ENCODE measurements at places on chromosomes 2 and 18. TPM values are rescaled to one million over a fixed set of nuclear protein-coding genes. Genes with fewer than 3 reads are reported as not detected.
A peak's percentile ranks its signal among the peaks of the same experiment; 100 is the strongest.

- no peak for DNase-seq
Observed at GRCh38 chr2:103165836-103166235, 404.0 kb downstream of the TMEM182 start.

The RGPD3 gene
- total RNA-seq: 0.37 TPM

GRCh38 chr2:31235504-31235902, 1.6 kb downstream of the EHD3 start:
- no peak for DNase-seq

GRCh38 chr2:106061611-106062349, 132.3 kb downstream of the UXS1 start:
- DNase-seq: no peak

DNA sequence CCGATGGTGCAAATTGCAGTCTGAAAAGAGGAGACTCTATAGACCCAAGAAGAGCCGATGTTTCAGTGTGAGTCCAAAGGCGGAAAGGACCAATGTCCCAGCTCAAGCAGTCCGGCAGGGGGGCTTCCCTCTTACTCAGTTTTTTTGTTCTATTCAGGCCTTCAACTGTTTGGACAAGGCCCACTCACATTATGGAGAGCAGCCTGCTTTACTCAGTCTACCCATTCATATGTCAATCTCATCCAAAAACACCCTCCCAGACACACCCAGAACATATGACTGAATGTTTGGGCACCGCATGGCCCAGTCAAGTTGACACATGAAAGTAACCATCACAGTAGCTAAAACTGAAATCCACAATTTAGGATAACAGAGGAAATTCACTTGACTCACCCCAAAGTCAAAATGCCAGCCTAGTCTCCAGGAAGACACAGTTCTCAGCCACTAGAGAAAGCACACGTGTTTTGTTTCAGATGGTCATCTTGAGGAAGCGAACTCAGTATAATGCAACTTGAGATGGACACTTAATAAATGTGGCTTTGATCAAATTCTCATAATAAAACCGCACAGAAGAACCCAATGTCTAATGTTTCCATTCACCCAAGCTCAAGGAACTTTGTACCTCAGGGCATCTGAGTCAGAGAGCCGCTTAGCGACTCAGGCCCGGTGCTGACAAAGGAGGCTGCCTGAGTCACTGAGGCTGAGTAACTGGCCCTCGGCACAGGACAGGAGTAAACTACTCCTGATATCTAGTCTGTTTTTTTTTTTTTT, 2.4 kb downstream of the FHL2 start:
- no peak for DNase-seq

DNA sequence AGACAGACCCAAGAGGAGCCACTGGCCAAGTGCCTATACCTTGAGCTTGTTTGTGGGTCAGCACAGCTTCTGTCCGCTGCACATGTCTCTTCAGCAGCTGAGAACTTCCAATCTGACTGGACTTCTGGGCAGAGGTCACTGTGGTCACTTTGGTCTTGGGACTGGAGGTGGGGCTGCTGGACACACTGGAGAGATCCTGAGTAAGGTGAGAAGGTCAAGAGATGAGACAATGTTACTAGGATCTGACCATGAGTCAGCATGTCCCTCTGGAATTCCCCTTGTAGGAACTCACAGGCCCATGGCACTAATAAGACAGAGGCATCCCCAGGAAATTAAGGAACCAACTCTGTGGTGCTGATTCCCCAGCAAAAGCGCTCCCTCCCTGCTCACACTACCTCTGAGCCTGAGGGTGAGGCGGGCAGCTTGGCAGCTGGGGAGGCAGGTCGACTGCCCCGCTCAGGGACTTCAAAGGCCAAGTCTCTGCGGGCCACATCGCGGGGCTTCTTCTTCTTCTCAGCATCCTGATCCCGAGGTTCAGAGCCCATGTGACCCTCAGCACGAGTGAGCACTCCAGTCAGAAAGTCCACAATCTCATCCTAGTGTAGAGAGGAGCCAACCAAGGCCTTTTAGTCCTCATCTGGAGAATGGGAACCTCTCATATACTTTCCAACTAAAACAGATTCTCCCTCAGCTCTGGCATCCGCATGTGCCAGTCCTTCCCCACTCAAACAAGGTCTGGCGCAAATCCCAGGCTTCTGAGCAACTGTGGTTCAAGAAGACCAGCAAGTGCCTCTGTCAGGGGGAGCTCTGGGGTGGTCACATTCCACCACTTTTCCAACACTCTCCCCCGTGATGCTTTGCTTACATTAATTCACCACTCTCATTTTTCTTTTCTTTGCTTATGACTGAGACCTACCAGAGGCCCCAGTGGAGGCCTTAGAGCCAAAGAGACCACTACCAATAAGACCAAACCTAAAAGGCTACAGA, 29.4 kb downstream of the KANSL3 start:
- no peak for DNase-seq

DNA sequence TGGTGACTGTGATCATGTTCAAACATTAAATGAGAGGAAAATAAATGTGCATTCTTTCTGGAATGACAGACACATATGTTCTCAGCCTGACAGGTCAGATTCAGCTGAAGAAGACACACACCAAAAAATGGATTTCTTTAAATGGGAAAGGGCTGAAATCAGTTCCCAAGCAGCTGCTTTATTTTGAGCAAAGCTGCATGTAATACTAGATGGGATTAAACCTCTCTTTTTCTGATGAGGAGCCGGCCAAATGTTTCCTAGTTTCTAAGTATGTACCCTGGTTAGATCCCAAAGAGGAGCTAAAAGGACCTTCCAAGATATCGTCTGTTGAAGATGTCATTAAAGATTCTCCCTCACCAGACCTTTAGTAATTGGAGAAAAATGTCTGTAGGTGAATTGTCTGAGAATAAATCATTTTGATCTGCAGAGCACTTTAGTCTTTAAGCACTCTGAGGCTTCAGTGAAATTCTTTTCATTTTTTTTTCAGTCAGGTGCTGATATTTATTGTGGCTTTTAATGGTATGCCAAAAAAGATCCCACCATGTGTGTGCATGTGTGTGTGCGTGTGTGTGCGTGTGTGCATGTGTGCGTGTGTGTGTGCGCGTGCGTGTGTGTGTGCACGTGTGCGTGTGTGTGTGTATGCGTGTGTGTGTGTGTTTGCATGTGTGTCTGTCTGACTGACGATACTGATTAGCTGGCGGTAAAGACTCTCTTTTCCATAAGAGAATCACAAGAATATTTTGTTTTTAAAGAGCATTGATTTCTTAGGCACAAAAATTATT, 175.8 kb downstream of the IRS1 start:
- DNase-seq: no peak

GRCh38 chr2:15756011-15756550, 164.4 kb downstream of the DDX1 start:
- DNase-seq: no peak

DNA sequence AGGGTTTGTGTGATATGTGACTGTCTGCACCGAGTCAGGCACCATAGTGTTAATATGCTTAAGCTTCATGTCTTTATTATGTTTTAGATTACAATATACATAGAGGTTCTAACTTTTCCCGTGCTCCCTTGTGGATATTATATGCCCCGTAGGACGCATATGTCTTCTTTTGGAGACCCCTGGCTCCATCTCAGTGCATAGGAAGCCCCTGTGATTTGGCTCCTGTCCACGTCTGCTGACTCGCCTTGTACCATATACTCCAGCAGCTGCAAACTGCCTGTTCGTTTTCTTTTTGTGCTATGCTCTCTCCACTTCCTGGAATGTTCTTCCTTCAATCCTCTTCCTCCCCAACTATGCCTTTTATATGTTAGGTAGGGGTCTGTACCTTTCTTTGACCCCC, 110.9 kb downstream of the PTRHD1 start:
- DNase-seq: no peak

The SP9 gene
- total RNA-seq: not detected

DNA sequence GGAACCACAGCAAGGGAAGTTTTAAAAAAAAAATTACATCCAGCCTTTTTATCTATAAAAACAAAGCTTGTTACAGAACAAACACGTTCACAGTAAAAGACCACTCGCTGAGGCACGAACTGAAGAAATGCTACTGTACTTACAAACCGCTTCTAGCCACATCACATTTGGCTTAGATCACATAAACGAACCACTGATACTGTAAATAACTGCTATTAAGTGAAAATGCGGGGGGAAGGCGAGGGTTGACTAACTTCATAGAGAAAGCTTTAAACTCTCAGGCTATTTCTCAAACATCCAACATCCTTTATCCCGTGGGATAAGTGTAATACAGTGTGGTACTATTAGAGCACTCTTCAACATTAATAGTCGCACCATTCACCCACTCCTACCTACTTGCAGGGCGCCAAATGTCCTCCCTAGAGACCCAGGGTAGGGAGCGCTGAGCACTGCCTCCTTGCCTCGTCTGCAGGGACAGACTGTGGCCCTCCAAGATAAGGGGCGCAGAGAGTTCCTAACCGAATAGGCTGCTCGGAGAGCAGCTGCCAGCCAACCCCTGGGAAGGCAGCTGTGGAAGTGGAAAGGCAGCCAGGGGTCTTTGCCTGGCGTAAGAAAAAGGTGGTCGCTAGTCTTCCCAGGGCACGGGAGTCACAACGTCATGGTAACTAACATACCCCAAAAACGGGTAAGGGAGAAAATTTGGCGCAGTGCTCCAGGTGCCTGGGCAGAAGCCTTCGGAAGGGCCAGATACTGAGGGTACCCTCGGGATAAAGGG, 854 bp downstream of the GPR155 start:
- no peak for DNase-seq

The TUBA3D gene
- not detected for total RNA-seq

DNA sequence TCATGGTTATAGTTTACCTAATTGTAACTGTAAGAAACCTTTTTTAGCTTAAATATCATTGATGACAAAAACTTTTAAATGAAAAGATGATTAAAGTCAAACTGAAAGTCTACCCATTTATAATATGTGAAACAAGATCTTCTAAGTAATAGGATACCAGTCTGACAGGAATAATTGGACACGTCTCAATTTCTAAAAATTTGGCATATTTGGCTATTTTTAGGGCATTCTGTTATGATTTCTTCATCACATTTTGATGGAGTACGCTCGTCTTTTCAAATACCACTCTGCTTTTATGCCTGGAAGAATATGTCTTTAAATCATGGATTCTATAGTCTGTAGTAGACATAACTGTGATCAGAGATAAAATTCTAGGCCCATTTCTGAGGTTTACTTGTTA, 1.3 kb downstream of the R3HDM1 start:
- DNase-seq: no peak

The C2orf49 gene
- total RNA-seq: 29.3 TPM

The SLC9A2 gene
- not detected for total RNA-seq

- DNase-seq: no peak
Observed at GRCh38 chr18:69330385-69331005, 70.2 kb upstream of the DOK6 start.

GRCh38 chr2:149446748-149447147, 116.4 kb downstream of the LYPD6 start:
- DNase-seq: no peak

DNA sequence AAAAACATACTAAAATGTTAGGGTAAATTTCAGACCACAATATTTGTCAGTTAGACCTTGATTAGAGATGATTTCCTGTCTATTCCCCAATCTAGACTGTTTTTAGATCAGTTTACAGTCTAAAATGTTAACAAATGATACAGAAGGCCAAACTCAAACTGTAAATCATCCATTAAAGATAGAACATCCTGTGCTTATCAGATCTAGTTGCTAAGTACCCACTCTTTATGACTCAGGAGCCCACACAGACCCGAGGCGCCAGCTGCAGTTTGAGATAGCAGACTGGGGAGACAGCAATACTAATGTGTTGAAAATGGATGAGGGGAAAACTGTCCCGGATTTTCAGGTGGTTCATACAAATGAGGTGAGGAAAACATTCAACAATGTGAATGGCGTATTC, 113.3 kb downstream of the SCG2 start:
- DNase-seq: no peak

The MCFD2 gene
- 52.2 TPM for total RNA-seq

DNA sequence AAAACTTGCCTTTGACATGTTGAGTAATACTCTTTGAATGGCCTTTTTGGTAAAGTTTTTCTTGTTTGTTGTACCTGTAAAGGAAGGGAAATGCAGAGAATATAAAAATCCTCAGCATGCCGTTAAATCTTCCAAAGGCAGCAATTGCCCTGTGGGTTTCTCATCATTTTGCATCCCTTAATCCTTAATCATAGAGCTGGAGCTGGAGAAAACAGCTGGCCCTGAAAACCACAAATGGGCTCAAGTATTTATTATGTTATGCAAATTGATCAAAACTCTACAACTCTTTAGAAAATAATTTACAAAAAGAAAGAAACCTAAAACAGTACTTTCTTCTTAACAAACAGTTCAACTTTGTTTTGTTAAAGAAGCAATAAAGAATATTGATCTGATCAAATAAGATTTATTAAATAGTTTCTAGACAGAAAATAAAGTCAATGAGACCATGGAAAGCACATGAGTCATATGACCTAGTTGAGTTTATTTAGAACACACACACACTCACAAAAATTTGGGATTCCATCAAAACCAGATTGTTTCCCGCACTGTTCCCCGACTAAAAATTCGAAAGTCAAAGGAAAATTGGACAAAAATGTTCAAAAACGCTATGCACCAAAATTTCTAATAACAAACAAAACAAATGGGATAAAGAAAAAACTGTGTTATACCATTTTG, 309.0 kb downstream of the GULP1 start:
- no peak for DNase-seq

GRCh38 chr2:30633039-30633438, 174.2 kb downstream of the CAPN13 start:
- DNase-seq: no peak

DNA sequence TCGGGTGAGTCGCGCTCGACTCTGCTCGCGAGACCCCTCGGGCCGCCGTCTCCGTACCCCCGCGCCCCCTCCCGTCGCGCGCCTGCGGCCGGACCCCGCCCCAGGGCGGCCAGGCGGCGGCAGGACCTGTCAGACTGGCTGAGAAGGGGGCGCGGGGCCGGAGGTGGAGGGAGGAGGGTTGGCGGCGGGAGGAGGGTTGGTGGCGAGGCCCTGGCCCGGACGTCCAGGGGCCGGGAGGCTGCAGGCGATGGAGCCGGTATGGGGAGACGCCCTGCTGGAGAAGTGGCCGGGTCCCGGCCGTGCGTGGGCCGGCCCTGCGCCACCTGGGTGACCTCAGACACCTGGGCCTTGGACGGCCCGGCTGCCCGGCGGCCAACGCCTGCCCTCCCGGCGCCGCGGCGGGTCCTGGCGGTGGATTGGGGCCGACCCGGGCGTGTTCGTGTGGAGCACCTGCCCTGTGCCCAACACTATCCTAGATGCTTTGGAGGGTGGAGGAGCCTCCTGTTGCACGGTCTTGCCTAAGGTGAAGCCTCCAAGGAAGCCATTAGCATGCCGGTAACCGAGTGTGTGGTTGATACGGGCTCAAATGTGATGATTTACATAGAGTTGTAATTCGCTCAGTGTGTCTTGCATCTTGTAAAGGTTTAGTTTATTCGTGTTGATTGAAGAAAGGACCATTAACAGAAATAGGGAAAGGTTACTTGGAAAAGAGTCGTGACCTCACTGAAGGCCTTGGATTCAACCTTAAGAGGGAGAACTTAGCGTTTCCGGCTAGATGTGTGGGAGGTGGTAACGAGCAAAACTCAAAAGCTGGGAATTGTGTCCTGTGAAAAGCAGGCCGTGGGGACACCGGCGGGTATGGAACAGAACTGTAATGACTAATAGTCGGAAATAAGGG, 550 bp downstream of the MYL12B start:
- peak; percentile 64 for DNase-seq
